ENCODE measurements at places on chromosomes 4 and X.
A peak's percentile ranks its signal among the peaks of the same experiment; 100 is the strongest.

GRCh38 chr4:138247643-138248042 is 5.5 kb upstream of the SLC7A11 start:
- no peak for DNase-seq

DNA sequence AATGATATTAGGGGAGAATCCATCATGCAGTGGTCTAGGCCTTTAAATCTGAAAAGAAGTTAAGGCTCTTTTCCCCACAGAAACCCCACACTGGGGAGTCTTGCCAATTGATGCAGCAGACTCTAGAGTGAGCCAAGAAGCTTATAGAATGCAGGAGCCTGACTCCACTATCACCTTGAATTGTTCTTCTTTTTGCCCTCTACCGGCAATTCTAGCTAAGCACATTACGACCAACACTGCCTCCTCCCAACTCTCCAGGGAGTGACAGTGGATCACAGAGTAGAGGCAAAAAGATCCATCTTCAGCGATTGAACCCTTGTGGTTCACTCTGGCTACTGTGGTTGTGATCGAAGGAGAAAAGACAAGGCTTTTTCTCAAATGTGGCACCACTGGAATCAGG is 331.5 kb downstream of the NKX6-1 start:
- DNase-seq = no peak

DNA sequence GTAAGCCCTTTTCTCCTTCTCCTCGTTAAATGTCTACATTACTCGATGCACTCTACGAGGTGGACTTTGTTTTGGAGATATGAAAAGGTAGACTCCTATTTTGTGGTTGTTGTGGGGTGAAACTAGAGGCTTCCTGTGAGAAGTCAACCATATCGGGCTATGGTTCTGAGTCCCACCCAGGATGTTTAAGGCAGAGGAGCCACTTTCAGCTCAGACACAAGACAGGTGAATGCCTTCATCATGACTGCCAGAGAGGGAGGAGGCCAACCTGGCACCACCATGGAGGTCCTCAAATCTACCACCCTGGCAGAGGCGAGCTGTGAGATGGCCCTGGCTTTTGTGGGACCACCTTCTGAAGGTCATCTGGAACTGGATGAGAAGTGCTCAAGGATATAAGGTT is 154.4 kb upstream of the KLF3 start:
- no peak for DNase-seq

DNA sequence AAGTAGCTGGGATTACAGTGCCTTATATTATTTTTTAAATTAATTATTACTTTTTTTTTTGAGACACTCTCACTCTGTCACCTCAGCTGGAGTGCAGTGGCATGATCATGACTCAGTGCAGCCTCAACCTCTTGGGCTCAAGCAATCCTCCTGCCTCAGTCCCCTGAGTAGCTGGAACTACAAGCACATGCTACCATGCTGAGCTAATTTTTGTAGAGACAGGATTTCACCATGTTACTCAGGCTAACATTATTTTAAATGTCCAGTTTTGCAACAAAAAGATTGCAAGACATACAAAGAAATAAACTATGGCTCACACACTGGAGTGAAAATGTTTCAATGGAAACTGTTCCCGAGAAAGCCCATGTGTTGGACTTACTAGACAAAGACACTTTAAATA is 59.2 kb downstream of the MND1 start:
- no peak for DNase-seq

GRCh38 chrX:25858273-25858880 is 279.8 kb upstream of the MAGEB18 start:
- peak; percentile 14 for DNase-seq

- DNase-seq = peak; percentile 43
Measured at GRCh38 chr4:26780539-26780938, 80.1 kb upstream of the STIM2 start.

DNA sequence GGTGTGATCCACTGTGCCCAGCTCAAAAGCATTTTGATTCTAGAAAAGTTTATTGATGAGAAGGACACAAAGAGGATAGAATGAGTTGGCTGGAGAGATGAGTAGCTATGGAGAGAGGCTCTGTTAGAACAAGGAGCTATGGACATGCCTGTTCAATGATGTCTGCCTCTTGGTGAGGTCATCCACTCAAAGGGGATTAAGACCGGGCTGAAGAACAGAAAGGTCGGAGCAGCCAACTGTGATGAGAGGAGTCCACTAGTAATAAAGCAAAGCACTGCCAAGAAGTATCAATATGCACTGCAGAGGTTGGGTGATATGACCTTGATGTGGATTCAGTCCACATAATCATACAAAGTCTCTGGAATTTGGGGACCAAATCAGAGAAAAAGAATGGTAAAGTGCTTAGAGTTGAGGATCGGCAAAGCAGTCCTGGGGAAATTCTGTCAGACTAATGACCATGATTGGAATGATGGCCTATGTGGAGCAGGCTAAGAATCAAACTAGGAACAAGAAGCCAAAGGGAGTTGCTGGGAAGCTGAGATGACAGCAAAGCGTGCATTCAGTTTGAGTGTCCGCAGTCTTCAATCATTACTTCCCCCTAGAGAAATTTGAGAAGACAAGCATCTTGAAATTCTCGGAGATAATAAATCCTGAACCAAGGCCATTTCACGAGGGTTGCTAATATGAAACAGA is 55.7 kb upstream of the MMAA start:
- DNase-seq = no peak

DNA sequence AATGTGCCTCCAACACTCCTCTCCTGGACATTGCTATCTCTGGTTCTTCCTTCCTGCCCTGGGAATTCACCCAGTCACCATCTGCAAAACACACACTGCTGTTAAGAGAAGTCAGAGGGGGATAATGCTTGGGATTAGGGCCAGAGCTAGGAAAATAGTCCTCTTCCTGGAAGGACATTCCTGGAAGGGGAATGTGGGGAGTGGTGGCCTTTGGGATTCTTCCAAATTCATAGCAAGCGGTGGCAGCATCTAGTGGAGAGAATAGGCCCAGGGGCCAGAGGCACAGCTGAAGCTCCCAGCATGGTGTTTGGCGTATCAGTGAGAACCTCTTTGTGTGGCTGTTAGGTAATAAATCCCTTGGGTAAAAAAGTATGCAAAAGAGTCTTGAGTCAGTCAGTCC is 34.3 kb downstream of the SHROOM4 start:
- DNase-seq = peak; percentile 27

DNA sequence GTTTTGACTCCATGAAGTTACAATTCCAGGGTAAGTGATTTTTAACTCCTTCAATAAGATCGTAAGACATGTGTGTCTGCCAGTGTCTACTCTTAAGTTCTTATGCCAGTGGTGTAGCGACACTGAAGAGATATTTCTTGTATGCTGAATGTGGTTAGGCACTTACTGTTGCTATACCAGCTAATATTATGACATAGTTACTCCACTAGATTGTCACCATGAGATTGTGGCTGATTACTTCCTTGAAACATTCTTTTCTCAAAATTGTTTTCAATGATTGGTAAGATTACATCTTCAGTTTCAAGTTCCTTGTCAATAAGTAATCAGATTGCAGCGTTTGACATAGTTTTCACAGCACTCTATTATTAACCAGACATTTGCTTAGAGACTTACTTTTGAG is 60.6 kb upstream of the PAGE5 start:
- DNase-seq = no peak

GRCh38 chr4:53804719-53805118 is 213.4 kb upstream of the LNX1 start:
- DNase-seq = no peak

DNA sequence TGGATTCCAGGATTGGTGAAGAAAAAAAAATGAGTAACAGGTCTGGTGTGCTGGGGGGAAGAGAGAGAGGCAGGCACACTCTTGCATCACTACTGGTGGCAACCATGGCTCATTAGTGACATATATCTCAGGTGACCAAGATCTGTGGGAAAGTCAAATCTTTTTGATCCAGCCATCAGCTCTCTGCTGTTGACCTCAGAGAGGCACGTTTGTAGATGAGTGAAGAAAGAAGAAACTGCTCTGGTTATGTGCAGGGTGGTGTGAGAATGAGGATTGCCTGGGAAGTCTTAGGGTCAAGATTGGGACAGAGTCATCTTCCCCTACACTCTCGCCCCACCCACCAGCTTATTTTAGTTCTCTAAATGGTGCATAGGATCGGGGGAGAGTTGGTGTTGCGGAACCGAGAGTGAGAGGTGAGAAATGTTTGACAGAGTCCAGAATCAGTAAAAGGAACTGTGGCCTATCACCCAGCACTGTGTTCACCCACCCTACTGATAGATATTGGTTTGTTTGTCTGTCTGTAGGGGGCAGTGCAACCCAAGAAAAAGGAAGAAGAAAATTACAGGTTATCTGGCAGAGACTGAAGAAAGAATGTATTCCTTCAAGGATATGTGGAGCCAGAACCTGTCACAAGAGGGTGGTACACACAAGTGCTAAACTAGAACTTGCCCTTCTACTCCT is 21.9 kb downstream of the ARMCX6 start:
- peak; percentile 79 for DNase-seq

DNA sequence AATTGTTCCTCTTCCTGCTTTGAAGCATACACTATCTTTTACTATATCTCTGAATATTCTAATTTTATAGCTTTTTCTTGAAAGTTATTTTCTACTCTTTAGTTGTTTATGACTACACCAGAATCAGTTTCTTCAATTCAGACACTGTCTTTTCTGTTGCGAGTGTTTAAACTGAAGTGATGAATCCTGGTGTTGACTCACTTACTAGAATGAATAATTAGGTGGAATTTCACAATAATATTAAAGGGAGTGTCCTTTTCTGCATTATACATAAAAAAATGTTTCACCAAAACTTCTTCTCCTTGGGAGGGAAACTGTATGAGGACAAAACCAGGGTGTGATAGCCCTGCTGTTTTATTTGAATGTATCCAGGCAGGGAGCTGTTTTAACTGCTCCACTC is 1383.1 kb downstream of the C4orf33 start:
- peak; percentile 13 for DNase-seq

GRCh38 chr4:40710484-40711254 is 39.1 kb upstream of the NSUN7 start:
- no peak for DNase-seq

- DNase-seq = no peak
Measured at GRCh38 chr4:98861100-98861884, 67.6 kb downstream of the EIF4E start.

DNA sequence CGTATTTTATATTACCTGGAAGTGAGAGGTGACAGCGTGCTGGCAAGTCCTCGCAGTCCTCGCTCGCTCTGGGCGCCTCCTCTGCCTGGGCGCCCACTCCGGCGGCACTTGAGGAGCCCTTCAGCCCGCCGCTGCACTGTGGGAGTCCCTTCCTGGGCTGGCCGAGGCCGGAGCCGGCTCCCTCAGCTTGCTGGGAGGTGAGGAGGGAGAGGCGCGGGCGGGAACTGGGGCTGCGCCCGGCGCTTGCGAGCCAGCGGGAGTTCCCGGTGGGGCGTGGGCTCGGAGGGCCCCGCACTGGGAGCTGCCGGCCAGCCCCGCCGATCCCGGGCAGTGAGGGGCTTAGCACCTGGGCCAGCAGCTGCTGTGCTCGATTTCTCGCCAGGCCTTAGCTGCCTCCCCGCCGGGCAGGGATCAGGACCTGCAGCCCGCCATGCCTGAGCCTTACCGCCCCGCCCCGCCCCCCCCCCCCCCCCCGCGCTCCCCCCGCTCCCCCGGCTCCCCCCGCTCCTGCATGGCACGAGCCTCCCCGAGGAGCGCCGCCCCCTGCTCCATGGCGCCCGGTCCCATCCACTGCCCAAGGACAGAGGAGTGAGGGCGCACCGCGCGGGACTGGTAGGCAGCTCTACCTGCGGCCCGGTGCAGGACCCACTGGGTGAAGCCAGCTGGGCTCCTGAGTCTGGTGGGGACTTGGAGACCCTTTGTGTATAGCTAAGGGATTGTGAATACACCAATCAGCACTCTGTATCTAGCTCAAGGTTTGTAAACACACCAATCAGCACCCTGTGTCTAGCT is 298.9 kb upstream of the MAGEB16 start:
- no peak for DNase-seq

- DNase-seq = no peak
Measured at GRCh38 chr4:74628852-74629620, 165.3 kb downstream of the BTC start.

DNA sequence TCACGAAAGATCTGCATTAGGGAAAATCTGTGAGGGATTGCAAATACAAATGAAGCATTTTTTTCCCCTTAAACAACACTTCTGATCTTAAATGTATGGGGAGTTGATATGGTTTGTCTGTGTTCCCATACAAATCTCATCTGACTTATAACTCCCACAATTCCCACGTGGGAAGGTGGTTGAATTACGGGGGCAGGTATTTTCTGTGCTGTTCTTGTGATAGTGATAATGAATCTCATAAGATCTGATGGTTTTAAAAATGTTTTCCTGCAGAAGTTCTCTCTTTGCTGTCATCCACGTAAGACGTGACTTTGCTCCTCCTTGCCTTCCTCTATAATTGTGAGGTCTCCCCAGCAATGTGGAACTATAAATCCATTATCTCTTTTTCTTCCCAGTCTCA is 107.4 kb upstream of the KCNIP4 start:
- DNase-seq = no peak

DNA sequence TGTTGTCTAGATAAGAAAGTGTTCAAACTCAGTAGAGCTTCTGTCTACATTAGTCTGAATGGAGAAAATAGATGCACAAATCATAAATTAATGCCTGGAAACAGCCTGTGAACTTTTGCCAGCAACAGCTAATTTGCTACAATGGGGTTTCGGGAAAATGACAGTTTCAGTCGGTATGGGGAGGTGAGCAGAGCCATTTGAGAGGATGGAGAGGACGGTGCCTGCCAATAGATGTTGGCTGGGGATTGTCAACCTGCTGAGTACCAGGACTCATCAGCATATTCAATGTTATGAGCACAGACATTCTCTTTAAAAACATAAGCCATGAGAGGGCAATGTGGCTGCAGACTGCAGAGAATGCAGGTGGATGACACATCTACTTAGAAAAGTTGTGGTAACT is 230.3 kb upstream of the PCDH18 start:
- no peak for DNase-seq

- peak; percentile 28 for DNase-seq
Measured at GRCh38 chrX:3549411-3549911, 164.0 kb downstream of the PRKX start.

DNA sequence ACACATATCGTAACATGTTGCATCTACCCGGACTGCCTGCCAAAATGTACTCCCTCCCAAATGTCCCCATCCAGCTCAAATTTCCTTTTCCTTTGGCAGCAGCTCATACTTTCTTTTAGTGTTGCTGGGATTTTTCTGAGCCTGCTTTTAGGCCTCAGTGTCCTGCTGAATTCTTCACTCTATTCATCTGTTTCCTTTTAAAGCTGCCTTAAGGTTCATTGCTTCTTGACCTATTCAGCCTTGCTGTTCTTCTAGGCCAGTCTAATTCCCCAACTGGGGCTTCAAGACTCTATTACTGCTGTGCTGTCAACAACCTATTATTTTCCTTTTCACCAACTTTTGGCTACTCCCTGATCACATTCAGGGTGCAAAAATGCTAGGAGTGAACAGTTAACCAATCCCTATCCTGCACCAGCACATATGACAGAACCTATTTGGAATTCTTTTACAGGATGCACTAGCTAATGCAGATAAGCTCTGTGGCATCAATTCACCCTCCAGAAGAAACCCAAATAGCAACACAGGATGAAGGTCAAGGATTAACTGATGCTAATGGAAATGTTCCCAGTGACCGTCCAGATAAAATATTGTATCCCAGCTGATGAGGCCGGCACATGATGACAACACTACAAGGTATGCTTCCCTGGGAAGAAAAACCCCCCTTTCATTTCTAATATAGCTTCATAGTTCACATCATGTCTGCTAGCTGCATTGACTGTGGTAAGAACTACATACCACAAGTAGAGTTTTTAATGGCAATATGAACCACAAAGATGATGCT is 114.7 kb upstream of the TTC29 start:
- DNase-seq = peak; percentile 97

Measured in fibroblast of upper back skin (primary cell).